Colonic mucosa (tissue), 4 donors: ENCODE measurements at places on chromosomes 5 and 9. TPM values are rescaled to one million over a fixed set of nuclear protein-coding genes. Genes with fewer than 3 reads are reported as not detected.
A peak's percentile ranks its signal among the peaks of the same experiment; 100 is the strongest.

- no peak overlapping the region for H3K27ac ChIP-seq
- H3K4me3 ChIP-seq = no peak overlapping the region
- no peaks in the 10 kb centered on the region for H3K36me3 ChIP-seq
- H3K4me1 ChIP-seq = no peaks in the 10 kb centered on the region
- DNase-seq = no peak
Observed at GRCh38 chr9:8382266-8382665, 582.7 kb upstream of the DMAC1 start.

DNA sequence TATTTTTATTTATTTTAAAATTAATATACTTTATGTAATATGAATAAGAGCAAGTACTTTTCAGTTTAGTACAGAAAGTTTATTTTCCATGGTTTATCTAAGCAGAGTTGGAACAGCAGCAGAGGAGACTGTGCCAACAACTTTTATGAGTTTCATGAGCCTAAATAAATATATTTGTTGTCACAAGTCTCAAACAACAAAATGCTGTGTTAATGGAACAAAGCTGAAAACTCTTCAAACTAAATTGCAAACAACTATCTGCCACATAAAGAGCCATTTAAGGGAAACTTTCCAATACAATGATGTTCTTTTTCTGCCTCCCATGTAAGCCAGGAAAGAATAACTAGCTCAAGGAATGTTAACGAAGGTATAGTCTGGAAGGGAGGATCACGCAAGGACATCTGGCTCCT lies 96.1 kb downstream of the FBN2 start:
- H3K27ac ChIP-seq = no peak overlapping the region
- no peaks in the 10 kb centered on the region for H3K36me3 ChIP-seq
- H3K27me3 ChIP-seq = no peaks in the 10 kb centered on the region

DNA sequence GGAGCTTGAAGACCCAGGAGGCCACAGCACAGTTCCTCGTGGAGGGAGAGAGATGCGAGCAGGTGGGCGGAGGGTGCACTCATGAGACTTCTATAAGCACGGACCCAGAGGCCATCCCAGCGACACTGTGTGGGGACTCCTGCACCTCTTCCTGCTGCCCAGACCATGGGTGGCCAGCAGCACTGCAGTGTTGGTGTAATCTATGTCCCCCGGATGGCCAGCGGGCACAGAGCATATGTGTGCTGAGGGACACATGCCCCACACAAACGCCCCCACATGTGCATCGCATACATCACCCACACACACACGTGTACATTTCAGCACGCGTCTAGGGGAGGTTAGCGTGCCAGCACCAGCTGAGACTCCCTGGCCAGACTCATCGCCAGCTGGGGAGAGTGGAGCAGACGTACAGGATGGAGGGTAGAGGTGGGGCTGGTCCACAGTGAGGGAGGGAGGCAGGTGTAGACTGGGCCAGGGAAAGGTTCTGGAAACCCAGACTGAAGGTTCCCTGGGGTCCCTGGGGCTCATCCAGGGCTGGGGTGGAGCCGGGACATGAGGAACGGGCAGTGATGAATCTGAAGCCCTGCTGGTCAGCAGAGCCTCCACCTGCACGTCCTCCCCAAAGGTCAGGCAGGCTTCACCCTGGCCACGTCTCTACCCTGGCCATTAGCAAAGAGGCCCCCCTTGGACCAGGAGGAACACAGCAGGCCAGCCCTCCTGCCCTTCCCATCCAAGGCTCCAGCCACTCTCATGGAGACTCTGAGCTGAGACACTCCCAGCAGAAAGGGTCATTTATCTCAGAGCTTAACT lies 27.6 kb downstream of the ADAMTS2 start:
- no peaks in the 10 kb centered on the region for H3K4me1 ChIP-seq
- H3K27ac ChIP-seq = no peak overlapping the region
- H3K27me3 ChIP-seq = no peaks in the 10 kb centered on the region

GRCh38 chr9:3827175-3827574 lies 301.4 kb upstream of the RFX3 start:
- peak; percentile 18 for DNase-seq
- H3K27ac ChIP-seq = no peak overlapping the region
- no peak overlapping the region for H3K4me3 ChIP-seq
- H3K27me3 ChIP-seq = no peaks in the 10 kb centered on the region
- no peaks in the 10 kb centered on the region for H3K4me1 ChIP-seq
- no peaks in the 10 kb centered on the region for H3K36me3 ChIP-seq

DNA sequence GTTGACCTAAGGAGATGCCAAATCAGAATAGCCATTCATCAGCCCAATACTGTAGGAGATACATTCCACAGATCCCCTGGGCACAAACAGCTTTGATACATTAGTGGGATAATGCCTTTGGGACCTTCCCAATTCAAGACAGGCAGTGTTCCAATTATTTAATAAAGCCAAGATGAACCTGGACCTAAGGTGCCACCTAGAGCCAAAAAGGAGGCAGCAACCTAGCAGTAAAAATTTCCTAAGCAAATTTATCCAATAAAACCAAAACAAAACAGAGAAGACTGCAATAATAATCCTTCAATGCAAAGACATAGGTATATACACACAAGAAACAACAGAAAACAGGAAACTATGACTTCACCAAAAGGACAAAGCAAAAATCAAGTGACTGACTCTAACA lies 253.0 kb downstream of the HINT1 start:
- no peak overlapping the region for H3K27ac ChIP-seq
- DNase-seq = no peak
- H3K36me3 ChIP-seq = no peaks in the 10 kb centered on the region
- H3K4me3 ChIP-seq = no peak overlapping the region
- H3K27me3 ChIP-seq = no peaks in the 10 kb centered on the region

DNA sequence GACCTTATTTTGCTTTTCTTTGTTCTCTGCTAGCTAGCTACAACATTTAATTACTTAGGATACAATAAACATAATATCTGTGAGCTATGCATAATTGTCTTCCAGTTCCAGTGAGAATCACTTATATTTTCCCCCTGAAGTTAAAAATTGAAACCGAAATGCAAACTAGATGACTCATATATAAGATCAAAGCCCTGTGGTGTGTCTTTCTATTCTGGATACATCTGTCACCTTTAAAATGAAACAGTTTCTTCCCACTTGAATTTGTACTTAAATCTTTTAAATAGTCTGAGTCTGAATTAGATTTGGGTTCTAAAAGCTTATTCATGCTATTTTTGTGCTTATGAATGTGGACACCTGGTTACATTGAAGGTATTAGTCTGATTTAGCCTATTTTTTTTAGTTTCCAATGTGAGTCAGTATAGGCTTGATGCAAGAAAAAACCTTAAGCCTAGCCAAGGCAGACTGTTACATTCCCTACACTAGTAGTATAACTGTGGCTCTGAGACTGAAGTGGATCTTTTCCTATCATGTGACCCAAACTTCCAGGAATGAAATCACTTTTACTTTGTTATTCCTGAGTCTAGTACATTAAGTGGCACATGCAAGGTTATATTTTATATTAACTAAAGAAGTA lies 703.5 kb upstream of the RGMB start:
- H3K36me3 ChIP-seq = no peaks in the 10 kb centered on the region
- H3K27me3 ChIP-seq = no peaks in the 10 kb centered on the region
- H3K4me3 ChIP-seq = no peak overlapping the region
- DNase-seq = no peak

- no peaks in the 10 kb centered on the region for H3K27me3 ChIP-seq
- DNase-seq = no peak
- no peak overlapping the region for H3K4me3 ChIP-seq
- no peak overlapping the region for H3K27ac ChIP-seq
Observed at GRCh38 chr9:69265891-69266290, 59.1 kb upstream of the ENTREP1 start.

Gene CHSY3
- total RNA-seq = 0.99 TPM

Gene ADAMTS16
- total RNA-seq = not detected

Gene SLC34A1
- not detected for total RNA-seq

Gene IFNA21
- total RNA-seq = not detected

Gene KCNT1
- total RNA-seq = 0.08 TPM
